GM23248 (cell line): ENCODE measurements at places on chromosomes 7 and 10.

- DNase-seq: no peak
Measured at GRCh38 chr10:127899766-127900387, 7.0 kb upstream of the PTPRE start.

DNA sequence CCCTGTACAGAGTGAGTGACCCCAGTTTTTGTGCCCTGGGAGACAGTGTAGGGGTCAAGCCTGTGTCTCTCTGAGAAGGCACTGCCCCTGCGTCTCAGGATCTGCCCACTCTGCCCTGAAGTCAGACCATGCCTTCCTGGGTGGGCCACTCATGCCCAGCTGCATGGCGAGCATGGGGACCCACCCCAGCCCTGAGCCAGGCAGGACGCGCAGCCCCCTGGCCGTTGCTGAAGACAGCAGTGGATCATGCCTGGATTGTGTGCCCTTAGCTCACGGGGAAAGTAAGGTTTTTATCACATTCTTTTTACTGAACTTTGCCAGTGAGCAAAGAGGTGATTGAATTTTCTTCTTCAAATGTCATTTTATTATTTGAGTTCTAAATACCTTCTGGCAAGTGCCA is 66.2 kb downstream of the WDR37 start:
- no peak for DNase-seq

DNA sequence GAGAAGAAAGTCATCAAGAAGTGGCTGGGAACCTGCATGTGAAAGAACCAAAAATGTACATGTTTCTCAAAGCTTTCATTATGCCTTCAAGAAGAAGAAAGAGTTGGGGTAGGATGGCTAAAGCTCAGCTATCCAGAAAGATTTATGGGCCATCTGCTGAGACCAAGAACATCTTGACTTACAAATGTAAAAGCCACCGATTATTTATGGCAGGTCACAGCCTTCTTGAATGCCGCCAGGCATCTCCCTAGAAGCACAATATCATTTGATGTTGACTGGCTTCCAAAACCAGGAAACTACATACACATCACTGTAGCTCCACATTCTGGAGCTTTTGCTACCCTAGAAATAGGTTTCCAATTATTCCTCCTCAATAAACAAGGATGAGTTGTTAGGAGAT is 254.2 kb upstream of the AOAH start:
- DNase-seq: no peak

DNA sequence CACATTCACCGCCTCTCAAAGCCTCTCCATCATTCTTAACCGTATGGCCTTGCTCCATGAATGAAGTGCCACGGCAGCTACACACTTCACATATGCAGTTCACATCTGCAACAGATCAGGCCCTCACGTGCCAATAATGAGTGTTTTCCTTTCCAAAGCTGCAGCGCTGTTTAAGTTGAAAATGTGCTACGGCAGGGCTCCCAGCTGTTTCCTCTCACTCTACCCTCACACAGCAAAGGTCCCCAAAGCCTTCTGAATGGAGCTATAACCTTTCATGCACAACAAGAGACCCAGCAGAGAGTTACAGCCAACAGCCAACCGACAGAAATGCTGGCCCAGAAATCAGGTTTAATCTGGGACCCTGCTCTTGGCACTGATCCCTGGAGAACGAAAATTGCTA is 236.1 kb downstream of the ELMO1 start:
- DNase-seq: no peak

- DNase-seq: peak; percentile 98
Measured at GRCh38 chr10:72297281-72297804, 23.6 kb downstream of the DDIT4 start.

- no peak for DNase-seq
Measured at GRCh38 chr10:91076991-91077548, 143.4 kb upstream of the PCGF5 start.

DNA sequence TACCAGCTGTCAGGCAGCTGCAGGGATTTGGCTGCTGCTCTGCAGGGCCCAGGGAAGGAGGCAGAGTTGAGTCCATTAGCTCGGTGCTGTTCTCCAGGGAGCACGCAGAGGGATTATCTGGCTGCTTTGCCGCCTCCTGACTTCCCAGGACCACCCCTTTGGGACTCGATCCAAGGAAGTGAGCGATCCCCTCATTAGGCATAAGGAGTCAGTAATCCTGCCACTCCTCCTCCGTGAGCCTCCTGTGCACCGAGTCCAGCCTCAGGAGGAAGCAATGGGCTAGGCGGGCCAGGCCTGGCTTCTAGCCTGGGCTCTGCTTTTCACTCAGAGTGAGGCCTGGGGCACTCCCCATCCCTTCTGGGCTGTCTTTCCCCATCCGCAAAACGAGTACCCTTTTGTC is 417.9 kb downstream of the RPS24 start:
- DNase-seq: no peak

GRCh38 chr7:2038931-2039728 is 193.6 kb downstream of the MAD1L1 start:
- no peak for DNase-seq

- peak; percentile 47 for DNase-seq
Measured at GRCh38 chr7:15555381-15555859, 6.4 kb downstream of the AGMO start.

DNA sequence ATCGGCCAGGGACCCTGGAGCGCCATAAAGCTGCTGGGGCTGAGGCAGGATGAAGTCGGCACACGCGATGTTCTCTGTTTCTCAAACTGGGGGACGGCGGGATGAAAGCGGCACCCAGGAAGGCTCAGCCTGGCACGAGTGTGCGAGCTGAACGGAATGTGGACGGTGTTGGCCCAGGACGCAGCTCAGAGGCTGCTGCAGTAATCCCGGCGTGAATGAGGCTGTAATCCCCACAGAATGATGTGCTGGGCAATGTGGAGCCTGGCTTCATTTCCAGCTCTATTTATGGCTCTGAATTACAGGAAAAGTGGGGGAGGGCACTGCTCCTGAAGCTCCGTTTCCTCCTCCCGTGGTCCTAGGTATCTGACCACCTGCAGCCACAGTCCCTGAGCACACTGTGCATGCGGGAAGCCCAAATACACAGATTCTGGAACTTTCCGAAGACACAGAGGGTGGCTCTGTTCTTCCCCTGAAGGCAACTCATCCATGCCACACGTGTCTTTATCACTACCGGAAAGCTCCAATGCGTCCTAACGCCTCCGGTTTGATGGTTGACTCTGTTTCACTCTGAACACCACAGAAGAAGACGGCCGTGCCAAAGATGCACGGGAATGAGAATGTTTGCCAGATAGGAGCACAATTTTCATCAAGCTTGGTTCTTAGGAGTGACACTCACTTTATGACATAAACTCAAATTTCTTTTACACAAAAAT is 37.6 kb downstream of the KLF6 start:
- no peak for DNase-seq
